Peyer's patch (tissue), 4 donors: ENCODE measurements at places on chromosomes 1 and 21.

DNA sequence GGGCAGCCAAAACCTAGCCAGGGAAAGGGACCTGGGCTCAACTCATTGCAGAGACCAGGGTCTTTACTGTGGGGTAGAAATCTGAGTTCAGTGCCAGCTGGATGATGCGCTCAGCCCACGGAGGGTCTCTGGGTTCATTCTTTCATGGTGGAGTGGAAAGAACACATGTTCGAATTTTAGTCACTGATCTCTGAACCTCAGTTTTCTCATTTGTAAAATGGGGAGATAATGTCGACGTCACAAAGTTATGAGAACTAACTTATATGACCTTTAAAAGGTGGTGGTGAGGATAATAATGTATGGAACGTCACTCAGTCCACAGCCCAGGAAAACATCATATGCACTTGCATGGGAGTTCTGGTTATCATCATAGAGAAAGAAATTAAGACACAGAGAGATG is 1.2 kb upstream of the TAL1 start:
- no peak for DNase-seq

- DNase-seq, result peak; percentile 88
Measured at GRCh38 chr1:26913754-26914619, at the start of gene NR0B2. Gene NR0B2, minus strand, starts transcription at chr1:26913975. Its CDS starts 35 bp downstream, at chr1:26913940.

- DNase-seq, result no peak
Measured at GRCh38 chr1:31507221-31507620, 69.1 kb upstream of the TINAGL1 start.

GRCh38 chr1:215704089-215704860 is 137.2 kb downstream of the KCTD3 start:
- DNase-seq, result no peak

GRCh38 chr1:218718206-218718605 is 373.1 kb downstream of the TGFB2 start:
- DNase-seq, result no peak

GRCh38 chr21:15333951-15334350 is 269.2 kb upstream of the NRIP1 start:
- DNase-seq, result no peak
